ENCODE measurements at places on chromosomes 11 and 22.

GRCh38 chr22:42069801-42070516 lies 653 bp downstream of the NAGA start:
- DNase-seq: peak; percentile 19

DNA sequence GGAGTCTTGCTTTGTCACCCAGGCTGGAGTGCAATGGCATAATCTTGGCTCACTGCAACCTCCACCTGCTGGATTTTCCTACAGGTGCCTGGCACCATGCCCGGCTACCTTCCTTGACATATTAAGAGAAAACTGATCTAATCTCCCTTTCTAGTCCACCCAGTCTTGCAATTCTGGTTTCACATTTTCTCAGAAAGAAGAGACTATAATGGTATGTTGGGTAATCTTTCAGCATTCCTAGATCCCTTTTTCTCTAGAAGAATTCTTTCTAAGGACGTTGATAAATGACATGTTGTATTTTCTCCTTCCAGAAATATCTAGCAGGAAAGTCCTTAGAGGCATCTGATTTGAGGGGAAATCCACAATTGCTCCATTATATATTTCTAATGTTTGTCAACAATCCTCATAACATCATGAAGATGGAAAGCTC lies 10.4 kb upstream of the HSPA8 start:
- DNase-seq: no peak

- DNase-seq: no peak
Observed at GRCh38 chr11:65370659-65371049, 11.8 kb downstream of the SLC25A45 start.

DNA sequence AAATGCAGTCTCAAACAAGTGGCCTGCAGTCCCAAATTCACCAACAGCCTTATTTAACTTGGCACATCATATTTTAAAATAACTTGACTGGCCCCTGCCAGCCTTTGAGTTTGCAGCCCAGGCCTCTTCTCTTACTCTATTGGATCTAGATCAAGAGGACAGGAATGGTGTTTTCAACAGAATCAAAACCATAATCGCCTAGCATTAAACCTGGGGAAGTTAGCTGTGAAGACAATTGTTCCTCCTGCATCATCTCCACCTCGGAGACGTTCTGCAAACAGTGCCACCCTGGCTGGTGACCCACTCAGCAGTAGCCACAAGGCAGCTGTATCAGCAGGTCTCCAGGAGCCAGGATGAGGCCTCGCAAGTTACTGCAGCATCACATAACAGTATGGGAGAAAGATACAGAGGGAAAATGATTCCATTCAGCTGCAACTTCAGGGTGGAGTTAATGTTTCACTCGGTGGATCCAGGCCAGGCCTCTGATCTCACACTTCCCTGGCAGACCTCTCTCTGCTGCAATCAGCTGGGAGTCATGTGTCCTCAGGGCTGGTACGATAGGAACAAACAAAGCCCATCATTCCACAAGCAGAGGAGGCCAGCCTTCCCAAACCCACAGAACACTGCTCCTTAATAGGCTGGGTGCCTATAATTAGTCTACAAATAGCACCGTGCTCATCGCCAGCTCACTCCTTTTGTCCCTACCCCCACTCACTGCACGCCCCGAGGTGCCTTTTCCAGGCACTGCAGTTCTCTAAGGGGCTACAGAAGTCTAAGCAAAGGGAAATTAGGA lies 18.6 kb upstream of the SCN2B start:
- no peak for DNase-seq

DNA sequence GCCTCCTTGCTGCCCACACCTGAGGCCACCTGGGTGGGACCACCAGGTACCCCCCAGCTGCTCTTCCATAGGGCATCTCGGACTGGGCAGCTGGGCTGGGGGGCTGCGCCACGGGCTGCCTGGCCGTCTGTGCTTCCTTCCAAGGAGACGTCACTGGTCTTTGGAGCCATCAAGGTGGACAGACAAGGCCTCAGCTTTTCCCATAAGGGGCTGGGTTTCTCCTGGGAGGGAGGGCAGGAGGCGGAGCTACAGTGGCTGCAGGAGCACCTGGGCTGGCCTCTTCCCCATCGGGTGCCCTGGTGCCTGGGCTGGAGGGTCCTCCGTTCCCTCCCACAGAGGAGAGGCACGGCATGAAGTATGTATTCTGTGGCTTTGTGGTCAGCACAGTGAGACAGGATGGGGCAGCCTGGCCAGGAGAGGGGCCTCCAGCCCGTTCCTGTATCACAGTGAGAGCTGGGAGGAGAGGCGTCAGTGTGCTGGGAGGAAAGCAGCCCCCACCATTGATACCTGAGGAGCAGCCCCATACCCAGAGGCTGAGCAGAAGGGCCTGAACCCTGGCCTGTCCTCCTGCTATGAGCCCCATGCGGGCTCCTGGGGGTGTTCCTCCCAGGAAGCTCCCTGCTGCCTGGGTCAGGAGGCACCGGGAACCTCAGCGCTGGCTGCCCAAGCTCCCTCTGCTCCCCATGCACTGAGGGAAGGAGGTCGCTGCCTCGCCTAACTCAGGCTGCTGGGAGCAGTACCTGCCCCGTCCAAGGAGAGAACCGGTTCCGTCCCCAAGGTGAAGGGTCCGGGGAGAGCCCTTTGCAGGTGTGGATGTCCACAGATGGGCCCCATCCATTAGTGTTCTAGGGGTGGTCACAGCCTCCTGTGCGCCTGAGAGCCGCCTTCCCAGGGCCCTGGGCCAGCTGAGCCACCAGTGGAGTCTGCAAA lies 1075.0 kb downstream of the BRD1 start:
- DNase-seq: no peak

DNA sequence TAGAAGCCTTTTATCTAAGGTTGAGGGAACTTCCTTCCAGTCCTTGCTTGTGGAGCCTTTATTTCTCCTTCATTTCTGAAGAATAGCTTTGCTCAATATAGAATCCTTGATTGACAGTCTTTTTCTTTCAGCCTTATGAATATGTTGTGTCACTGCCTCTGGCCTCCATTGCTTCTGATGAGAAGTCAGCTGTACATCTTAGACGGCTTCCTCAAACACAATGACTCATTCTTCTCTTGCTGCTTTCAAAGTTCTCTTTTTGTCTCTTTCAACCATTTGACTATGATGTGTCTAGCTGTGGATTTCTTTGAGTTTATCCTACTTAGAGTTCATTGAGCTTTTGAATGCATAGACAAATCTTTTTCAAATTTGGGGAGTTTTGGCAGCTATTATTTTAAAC lies 893.2 kb downstream of the BRD1 start:
- no peak for DNase-seq

GRCh38 chr11:26749927-26750326 lies 28.1 kb upstream of the SLC5A12 start:
- DNase-seq: no peak

DNA sequence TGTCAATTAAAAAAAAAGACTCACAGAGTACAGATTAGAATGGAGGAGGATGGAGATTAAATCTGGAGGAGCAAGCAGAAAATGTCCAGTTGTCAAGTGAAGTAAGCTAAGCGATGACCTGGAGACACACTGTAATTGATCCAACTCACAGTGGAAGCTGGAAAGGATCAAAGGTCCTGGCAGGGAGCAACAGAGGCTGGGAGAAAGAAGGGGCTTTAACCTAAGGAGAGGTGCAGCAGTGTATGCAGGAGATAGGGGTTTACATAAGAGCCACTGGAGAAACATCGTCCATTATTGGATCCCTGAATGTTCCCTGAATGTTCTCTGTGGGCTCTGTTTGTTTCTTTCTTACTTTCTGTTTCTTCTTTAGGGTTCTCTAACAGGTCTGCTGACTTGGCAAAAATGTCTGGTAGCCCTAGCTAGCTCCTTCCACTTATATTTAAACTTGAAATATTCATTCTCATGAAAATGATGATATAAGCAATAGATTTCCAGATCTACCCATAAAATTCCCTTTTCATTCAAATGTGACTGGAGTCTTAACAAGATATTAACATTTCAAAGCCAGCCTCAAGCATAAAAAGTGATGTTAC lies 30.1 kb upstream of the CAT start:
- DNase-seq: no peak

- DNase-seq: no peak
Observed at GRCh38 chr11:57175478-57175877, 6.3 kb upstream of the LRRC55 start.

DNA sequence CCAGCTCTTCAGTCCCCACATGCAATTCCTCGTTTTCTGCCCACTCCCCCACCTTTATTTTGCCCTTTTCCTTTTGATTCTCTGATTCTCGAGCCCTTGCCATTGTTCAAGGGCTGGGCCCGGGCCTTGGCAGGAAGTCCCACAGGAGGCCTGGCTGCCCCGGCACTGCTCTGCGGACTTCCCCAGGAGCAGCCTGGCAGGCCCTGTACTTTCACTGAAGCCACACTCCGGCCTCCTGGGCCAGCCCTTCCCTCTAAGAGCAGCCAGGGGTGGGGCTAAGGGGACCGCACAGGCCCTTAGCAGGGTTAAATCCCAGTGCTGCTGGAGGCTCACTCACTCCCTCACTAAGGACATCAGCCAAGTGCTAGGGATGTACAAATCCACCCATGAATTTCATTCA lies 4.1 kb downstream of the LRRC32 start:
- DNase-seq: no peak

DNA sequence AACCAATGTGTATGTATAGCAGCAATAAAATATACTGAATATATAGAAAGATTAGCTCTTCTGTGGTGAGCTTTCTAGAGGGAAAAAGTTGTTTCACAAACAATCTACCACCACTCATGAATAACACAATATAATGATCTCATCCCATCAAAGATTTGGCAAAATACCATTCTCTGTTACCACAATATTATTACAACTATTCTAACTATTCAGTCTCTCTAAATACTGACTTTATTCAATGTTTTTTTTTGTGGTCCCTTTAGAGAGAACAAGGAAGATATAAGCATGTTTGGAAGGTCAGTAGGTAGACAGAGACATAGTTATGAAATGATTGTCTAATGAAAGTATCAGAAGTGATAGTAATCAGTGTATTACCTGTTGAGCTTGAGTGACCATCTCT lies 7.8 kb downstream of the CCDC90B start:
- DNase-seq: no peak

GRCh38 chr22:43520632-43521039 lies 108.8 kb downstream of the MPPED1 start:
- DNase-seq: no peak

DNA sequence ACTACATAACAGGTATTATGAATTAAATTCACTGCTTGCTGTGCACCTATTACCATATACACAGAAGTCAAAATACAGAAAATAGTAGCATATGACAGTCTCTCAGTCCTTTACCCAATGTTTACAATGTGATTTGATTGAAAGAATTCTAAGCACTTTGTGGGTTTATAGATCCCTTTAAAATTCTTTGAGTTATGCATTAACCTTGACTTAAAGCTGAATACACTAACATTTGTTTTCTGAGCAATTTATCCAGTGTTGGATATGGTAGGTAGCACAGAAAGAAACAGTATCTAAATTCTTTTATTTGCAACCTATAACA lies 230.8 kb upstream of the DDI1 start:
- no peak for DNase-seq

DNA sequence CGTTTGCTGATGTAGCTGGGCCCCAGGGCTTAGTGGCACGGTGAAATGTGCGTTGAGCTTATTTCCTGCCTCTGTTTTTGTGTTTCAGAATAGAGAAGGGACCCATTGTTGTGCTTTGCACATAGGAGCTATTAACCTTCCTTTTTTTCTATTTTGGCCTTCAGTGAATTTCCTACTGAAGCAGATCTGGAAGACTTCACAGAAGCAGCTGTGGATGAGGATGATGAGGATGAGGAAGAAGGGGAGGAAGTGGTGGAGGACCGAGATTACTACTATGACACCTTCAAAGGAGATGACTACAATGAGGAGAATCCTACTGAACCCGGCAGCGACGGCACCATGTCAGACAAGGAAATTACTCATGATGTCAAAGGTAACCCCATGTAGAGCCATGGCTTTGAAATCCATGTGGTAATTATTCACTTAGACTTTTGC lies 37.4 kb upstream of the ST14 start:
- DNase-seq: no peak

DNA sequence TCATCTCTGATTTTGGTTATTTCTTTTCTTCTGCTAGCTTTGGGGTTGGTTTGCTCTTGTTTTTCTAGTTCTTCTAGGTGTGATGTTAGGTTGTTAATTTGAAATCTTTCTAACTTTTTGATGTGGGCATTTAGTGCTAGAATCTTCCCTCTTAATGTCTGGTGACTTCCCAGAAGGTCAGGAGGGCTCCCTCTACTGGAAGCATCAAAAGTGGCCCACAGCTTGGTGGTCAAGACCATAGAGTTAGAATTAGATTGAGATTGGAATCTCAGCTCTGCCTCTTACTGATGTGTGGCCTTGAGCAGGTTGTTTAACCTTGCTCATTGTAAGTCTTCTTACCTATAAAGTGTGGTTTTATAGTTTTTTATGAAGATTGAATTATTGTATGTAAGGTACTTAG lies 99.3 kb downstream of the FDX1 start:
- no peak for DNase-seq

GRCh38 chr11:38153985-38154384 lies 1555.9 kb upstream of the RAG2 start:
- no peak for DNase-seq

GRCh38 chr11:46682773-46683752 lies 17.4 kb downstream of the ARHGAP1 start:
- no peak for DNase-seq

GRCh38 chr11:30543066-30543465 lies 43.1 kb downstream of the MPPED2 start:
- no peak for DNase-seq

- no peak for DNase-seq
Observed at GRCh38 chr11:57273448-57274058, 36.5 kb upstream of the APLNR start.

GRCh38 chr11:73804712-73805111 lies 17.0 kb downstream of the MRPL48 start:
- DNase-seq: no peak

- DNase-seq: no peak
Observed at GRCh38 chr11:125952973-125953372, 7.1 kb downstream of the VSIG10L2 start.

- DNase-seq: no peak
Observed at GRCh38 chr11:116563028-116563711, 209.6 kb downstream of the BUD13 start.

All from CD4-positive, alpha-beta T cell treated with Interleukin-15 for 4 hours (primary cell).